Psoas muscle (tissue), 8 donors: ENCODE measurements at places on chromosomes 7 and 10.

DNA sequence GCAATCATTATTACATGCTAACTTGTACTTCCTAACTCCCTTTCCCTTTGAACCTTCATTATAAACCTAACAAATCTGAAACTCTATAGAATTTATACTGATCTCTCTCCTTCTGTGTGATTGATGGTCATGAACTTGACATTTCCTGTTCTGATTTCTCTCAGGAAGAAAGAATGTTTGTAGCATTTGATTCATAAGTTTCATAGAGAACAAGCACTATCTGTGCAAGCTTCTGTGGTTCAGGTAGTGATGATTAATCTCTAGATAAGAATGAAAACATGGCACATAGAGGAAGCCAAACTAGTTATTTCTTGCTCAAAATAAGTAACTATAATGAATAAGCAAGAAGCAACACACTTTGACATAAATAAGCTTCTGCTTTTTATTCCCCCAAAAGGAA, 34.2 kb downstream of the TFPI2 start:
- DNase-seq: no peak

DNA sequence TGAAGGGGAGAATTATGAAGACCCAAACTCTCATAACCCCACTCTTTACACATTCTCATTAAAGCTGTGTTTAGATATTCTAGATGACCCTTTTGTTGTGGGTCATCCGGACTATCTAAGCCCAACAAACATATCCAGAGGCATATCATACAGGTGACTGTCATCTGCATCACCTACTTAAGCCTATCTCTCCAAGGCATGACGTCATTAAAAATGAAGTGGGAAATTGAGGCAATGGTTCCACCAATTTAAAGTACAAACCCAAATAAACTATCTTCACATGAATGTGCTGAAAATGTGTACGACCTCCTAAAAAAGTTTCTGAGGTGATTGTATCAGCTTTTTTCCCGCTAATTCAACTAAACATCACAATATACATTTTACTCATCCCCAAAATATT, 4.5 kb upstream of the RALA start:
- no peak for DNase-seq

DNA sequence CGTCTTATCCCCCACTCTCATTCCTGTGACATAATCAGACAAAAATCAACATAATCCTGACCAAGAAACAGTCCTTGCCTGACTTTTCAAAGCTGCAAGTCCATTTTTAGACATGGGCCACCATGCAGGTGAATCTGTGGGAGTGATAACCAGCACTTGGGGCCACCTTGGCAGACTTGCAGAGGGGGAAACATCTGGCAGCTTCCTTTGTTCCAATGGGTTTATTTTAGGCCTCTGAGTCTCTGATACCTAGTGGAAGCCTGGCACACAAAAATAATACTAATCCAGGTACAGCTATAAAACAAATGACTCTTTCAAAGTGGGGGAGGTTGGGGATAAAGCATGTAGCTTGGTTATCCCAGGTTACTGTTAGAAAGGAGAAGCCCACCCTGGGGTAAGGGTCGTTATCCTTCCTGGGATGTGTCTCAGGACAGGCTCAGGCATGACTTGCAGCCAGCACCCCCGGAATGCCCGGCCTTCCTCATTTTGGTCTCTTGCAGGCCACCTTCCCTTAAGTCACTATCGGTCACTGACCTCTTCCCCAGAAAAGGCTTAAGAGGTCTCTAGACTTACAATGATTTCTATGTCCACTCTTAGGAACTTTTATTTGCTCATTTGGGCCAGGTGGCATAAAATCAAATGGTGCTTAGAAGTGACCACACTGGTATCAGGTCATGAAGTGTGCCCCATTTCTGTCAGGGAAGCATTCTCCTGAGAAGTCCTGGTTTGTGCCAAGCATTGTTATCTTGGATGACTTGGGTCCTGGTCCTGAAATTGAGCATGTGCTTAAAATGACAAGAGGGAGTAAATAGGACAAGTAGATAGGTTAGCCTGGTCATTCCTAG, 37.6 kb downstream of the EEPD1 start:
- DNase-seq: no peak

GRCh38 chr10:87613751-87614150, 45.9 kb upstream of the PAPSS2 start:
- no peak for DNase-seq

- no peak for DNase-seq
Observed at GRCh38 chr10:15144788-15145187, 23.7 kb downstream of the NMT2 start.

- DNase-seq: no peak
Observed at GRCh38 chr7:27182861-27183681, 2.0 kb downstream of the HOXA11 start.
